Activated naive CD8-positive, alpha-beta T cell treated with anti-CD3 and anti-CD28 coated beads for 36 hours (primary cell): ENCODE measurements at places on chromosomes 16 and 17.

GRCh38 chr17:44220213-44221083, 973 bp upstream of the UBTF start:
- DNase-seq, result peak; percentile 65

- DNase-seq, result no peak
Measured at GRCh38 chr16:79621027-79621426, 20.5 kb upstream of the MAF start.

DNA sequence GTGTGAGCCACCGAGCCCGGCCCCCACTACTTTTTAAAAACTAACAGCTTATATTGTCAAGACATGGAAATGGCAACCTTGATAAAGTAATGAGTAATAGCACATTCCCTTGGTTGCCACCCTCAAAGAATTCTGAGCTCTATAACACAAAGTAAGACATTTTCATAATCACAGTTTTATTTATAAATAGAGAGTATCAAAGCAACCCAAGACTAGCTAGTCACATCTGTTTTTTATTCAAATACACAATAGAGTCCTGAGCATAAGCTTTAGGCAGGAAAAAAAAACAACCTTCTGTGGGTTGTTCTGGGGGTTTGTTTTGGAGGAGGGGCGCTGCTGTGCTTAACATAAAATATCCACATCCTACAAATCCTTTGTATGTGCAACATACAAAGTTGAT, 68.7 kb downstream of the CEP95 start:
- DNase-seq, result no peak

GRCh38 chr17:17168401-17168800, 37.7 kb downstream of the PLD6 start:
- no peak for DNase-seq

DNA sequence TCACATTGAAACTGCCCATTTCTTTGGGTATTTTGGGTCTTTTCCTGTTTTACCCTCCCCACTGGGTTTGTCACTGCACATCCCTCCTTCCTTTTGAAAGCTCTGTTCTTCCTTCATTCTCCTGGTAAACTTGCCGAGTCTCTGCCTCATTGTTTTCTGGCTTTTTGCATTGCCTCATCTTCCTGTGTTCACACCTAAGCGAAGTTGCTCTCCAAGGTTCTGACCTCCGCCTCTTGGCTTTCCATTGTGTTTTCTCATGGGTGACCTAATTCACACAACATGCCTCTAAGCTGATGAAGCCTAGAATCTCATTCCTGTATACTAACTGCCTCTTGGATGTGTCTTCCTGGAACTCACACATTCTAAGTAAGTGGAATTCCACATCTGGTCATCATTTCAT, 1096.1 kb upstream of the EEF2KMT start:
- DNase-seq, result no peak

- DNase-seq, result peak; percentile 69
Measured at GRCh38 chr17:48055531-48056245, 7.5 kb downstream of the NFE2L1 start.
